ENCODE measurements at places on chromosomes 6 and 20.

DNA sequence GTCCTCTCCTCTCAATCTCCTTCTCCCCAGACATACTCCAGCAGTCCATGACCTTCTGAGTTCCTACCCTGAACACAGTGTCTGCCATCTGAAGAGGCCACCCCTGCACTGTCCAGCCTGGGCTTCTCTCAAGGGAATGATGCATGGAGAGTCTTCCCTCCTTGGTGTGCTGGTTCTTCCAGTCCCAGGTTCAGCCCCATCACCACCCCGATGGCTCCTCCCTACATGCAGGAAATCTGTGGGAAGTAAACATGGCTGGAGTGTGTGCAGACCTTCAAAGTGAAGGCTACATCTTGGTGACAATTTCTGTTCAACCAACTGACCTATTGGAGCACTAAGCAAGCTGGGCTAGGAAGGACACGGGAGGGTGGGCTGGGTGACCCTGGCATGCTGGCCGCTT, 121.0 kb upstream of the JAG1 start:
- no peak for DNase-seq

DNA sequence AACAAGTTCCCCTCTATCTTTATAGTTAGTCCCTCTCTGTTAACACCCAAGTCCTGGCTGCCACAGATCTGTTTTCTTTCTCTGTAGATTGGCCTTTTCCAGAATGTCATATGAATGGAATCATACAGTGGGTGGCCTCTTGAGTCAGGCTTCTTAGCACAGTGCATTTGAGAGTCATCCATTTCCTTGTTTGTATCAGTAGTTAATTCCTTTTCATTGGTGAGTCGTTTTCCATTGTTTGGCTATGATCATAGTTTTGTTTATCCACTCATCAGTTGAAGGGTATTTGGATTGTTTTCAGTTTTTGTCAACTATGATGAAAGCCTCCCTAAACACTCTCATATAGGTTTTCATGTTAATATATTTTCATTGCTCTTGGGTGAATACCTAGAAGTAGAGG, 248.3 kb downstream of the ARID1B start:
- no peak for DNase-seq

GRCh38 chr20:20003031-20003954, 13.9 kb upstream of the NAA20 start:
- peak; percentile 80 for DNase-seq

- DNase-seq, result no peak
Measured at GRCh38 chr20:5797843-5798462, 47.8 kb downstream of the SHLD1 start.

DNA sequence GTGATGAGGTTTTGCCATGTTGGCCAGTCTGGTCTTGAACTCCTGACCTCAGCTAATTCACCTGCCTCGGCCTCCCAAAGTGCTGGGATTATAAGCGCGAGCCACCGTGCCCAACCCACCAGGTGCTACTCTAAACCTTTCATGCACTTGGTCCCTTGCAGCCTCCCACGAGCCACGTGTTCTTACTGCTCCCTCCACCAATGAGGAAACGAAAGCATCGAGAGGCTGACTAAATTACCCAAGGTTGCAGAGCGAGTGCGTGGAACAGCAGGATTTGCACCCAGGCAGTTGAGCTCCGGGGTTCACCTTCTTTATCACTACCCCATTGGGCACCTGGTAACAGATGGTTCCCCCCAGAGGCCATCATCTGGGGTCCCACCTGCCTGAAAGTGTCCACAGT, 208.3 kb downstream of the LY86 start:
- DNase-seq, result no peak

GRCh38 chr6:37299990-37300389, 42.0 kb upstream of the TMEM217 start:
- no peak for DNase-seq

GRCh38 chr6:63214816-63215215, 3.5 kb downstream of the FKBP1C start:
- DNase-seq, result no peak

- DNase-seq, result peak; percentile 84
Measured at GRCh38 chr20:9458138-9458796, 56.1 kb upstream of the LAMP5 start.

GRCh38 chr6:15586503-15586902, 76.3 kb downstream of the DTNBP1 start:
- no peak for DNase-seq

GRCh38 chr20:25389401-25389857, 1.2 kb downstream of the ABHD12 start:
- peak; percentile 60 for DNase-seq

GRCh38 chr6:37298958-37299357, 41.0 kb upstream of the TMEM217 start:
- no peak for DNase-seq

DNA sequence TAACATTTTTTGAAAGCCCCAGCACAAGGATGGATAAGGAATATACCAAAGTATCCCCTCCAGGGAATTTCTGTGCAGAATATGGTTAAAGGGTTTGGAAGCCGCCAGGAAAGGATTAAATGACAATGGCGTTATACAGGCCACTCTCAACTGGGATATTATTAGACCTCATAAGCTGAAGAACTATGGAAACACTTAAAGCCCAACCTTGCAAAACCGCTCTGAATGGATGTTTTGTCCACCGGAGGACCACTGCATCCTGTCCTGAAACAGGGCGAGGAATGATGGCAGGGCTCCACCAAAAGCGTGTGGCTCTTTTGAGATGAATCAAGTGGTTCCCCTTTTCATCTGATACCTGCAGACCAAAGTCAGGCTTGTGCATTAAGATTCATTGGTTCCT, 32.4 kb downstream of the NFATC2 start:
- DNase-seq, result no peak

DNA sequence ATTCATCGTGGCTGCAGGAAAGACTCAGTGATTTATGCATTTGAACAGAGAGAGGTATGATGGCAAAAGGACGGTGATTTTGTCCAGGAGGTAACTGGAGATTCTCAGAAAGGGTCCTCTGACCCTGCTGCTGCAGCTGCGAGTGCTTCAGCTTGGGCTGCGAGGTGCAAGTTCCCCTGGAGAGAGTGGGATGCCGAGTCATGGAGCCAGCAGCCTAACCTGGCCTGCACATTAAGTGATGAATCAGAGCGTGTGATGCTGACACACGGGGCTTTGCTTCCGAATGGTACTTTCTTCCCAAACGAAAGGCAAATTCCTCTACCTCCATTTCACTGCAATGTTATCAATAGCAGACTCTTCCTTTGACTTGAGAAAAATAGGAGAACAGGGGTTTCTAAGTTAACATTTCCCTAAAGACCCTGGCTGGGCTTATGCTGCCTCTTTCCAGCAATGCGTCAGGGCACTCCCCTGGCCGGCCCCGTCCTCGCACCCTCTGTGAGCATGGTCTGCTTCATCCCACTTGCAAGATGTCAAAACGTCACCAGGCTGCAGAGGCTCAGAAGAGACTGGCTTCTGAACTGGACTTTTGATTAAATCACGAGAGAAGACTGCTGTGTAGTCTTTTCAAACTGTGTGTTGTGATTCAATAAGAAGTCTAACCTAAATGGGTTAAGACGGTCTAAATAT, 628.0 kb upstream of the AGPAT4 start:
- no peak for DNase-seq

- DNase-seq, result no peak
Measured at GRCh38 chr6:65045801-65046200, 661.2 kb downstream of the EYS start.

DNA sequence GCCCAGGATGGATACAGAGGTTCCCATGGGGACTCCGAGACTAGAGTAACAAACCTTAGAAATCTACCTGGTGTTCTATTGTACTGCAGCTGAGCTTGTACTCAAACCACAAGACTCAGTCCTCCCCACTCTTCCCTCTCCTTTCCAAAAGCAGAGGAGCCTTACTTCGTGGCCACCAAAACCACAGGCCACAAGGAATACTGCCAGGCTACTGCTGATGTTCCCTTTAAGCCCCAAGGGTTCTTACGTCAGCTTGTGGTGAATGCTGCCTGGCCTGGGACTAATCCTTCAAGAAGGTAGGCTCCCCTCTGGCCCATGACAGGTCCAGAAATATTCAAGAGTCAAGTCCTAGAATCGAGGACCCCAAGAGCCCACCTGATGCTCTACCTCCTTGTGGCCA, 10.5 kb upstream of the DEFB128 start:
- DNase-seq, result no peak

DNA sequence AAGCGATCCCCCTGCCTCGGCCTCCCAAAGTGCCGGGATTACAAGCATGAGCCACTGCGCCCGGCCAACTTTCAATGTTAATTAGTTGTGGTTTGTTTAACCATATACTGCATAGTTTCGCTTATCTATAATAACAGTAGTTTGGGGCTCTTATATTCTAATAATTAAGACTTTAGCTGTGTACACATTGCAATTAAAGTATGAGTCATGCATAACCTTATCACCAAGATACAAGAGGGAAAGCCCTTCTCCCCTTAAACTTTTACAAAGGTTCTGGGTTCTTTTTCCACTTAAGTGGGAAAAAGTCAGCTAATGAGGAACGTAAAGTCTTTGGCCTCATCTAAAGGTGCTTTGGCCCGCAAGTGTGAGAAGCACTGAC, 3.2 kb upstream of the MCCD1 start:
- DNase-seq, result no peak

DNA sequence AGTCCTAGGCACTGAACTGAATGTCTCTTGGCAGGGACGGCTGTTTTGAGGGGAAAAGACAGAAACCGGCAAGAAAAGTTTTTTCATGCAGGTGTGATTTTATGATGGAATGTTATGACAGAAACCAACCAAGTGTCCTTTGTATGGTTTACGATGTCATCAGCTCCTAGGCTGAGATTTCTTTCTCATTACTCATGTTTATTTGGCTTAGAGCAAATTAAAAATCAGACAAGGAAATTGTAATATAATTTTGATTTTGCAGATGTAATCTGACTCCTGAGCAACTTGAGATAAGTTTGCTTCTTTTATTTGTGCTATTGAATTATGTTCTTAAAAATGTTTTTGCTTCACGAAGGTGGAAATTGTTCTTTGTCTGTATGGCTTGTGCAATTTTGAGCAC, 58.8 kb upstream of the MAP3K7 start:
- DNase-seq, result no peak

- DNase-seq, result peak; percentile 77
Measured at GRCh38 chr6:43790031-43790430, 20.0 kb downstream of the VEGFA start.

DNA sequence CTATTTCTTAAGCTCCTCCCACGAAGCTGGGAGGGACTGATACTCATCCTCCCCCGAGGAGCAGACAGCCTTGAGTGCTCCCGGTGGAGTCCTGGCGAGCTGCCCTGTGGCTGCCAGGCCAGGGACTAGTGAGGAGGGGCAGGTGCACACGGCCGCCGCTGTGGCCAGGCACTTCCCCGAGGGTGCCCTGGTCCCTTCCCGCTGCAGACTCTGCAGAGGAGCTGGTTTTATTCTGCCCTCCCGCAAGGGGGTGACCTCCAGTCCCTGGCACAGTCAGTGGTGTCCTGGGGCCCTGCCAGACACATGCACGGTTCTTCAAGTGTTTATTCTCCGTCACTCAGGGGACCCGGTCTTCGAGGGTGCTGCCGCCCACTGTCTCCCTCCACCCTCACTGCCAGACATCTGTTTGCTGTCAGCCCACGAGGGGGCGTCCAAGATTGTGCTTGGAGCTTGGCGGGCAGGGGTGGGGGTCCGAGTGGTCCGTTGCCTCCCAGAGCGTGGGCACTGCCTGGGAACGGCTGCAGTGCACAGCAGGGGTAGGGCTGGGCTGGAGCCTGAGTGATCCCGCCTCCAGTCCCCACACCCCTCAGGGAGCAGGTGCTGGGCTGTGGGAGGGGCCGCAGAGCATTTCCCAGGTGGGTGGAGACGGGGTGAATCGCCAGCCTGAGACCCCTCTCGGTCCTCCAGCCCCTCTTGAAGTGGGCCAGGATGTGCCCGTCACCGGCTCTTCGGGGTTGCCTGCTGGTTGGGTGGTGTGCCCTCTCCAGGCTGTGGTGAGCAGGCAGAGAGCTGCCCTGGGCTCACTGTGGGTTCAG, 3.1 kb upstream of the CABLES2 start:
- peak; percentile 26 for DNase-seq

- DNase-seq, result peak; percentile 19
Measured at GRCh38 chr20:10200330-10200729, 18.3 kb upstream of the SNAP25 start.

- DNase-seq, result no peak
Measured at GRCh38 chr20:50001784-50002311, 19.1 kb downstream of the SNAI1 start.

DNA sequence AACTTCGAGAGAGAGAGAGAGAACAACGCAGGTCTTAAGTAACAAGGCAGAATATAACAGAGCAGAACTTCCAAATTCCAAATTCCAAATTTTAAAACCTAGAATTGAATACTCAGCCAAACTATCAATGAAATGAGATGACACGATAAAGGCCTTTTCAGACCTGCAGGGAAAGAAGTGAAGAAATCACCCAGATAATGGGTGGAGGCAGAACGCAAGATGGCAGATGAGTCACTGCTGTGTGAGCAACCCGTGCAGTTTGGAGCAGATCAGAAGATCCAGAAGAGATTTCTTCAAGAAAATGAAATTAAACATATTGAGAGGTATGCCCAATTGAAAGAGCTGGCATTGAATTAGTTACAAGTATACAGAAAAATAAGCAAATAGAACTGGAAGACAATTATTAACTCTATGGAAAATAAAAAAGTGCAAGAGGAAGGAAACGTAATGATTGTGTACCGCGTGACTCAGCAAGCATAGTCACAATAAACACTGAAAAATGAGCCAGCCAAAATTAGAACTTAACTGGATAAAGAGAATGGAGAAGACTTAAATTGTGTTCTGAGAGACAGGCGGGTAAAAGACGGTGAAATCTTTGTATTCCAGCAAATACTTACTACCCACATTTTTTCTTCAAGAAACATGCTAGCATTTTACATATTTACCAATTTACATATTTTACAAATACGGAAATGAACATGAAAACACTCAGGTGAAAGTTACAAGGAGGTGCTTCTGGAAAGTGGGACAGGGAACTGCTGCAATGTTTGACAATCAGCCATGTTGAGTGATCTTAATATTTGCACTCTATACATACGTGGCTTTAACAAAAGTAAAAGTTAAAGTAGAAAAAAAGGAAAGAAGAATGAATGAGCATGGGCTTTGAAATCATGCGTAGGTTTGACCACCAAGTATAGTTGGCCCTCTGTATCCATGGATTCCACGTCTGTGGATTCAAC, 87.9 kb upstream of the CDYL start:
- peak; percentile 87 for DNase-seq

DNA sequence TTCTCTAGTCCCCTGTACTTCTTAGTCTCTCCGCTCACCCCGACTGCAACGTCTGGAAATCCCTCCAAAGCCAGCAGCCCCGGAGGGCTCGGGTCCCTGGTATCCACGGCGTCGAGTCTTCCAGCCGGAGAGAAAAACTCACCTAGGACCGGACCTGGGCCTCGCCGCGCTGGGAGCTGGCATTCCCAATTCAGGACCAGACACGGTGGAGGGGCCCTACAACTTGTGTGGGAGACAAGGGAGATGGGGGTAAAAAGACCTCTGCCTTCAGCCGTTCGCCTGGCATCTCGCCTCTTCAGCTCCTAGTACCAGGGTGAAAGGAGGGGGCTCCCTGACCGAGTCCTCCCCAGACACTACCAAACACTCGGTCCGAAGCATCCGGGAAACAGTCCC, 64.3 kb downstream of the GPX5 start:
- no peak for DNase-seq

DNA sequence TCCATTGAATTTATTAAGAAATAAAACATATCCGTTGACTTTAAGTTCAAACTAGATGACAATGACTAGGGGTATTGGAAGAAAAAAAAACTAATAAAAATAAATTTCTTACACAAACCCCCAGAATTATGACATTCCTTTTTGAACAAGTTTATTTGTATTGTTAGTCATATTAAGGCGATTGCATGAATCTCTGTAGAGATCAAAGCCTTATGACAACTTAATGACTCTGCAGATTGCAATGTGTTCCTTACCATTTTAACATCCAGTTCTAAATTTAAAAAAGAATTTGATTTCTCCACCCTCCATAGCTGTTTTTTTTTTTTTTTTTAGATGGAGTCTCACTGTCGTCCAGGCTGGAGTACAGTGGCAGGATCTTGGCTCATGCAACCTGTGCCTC, 189.8 kb upstream of the CEP162 start:
- peak; percentile 83 for DNase-seq

Measured in choroid plexus epithelial cell (primary cell).